ENCODE measurements at places on chromosomes 6 and 20.

GRCh38 chr20:56343861-56344381 is 14.9 kb upstream of the FAM210B start:
- DNase-seq, result peak; percentile 19

- no peak for DNase-seq
Observed at GRCh38 chr20:6178537-6178936, 55.7 kb upstream of the FERMT1 start.

DNA sequence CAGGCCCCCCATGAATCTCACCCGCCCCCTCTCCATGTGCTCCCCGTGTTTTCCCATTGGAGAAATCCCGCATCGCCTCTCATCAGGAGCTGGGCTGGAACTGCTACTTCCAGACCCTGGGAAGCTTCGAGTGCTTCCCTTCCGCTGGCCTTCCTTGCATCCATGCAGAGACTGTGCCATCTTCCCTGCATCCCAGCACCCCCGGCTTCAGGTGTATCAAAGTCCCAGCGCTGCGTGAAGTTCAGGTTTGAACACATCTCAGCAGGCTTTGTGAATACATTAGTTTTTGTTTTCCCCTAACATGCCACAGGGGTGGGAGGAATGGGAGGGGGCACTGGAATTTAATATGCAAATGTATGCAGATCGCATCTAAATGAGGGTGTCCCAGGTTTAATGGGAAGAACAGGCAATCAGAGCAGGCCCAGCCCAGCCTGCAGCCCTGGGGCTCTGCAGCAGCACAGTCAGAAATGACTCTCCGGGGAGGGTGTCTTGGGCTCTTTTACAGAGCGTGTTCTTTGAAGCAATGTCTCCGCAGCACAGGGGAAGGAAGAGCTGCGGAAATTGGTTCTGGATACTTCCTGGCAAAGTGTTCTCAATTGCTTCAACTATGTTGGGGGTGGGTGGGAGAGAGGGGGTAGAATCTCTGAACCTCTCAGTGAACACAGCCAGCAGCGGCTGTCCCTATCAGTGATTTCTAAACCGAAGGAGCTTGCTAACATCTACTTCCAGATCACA is 8.3 kb upstream of the MMP9 start:
- DNase-seq, result no peak

DNA sequence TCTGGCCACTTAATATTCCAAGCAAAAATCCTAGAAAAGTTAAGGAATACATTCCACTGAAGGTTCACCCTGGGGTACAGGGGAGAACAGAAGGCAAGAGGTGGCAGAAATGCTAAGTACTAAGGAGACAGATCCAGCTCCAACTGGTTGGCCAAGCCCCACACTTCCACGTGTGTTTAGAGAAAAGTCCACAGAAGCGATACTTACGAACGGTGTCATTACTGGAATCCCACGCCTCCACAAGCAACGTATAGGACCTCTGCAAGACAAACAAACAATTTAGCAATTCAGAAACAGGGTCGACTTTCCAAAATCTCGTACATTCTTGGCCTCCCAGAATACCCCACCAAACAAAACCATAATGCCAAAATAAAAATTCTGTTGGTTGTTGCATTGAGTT is 10.0 kb downstream of the JAG1 start:
- no peak for DNase-seq

- no peak for DNase-seq
Observed at GRCh38 chr6:80341330-80341729, 234.9 kb downstream of the BCKDHB start.

- no peak for DNase-seq
Observed at GRCh38 chr6:156395276-156395675, 381.9 kb upstream of the ARID1B start.

- no peak for DNase-seq
Observed at GRCh38 chr6:160523223-160523622, 140.9 kb downstream of the LPA start.

GRCh38 chr6:56663344-56663743 is 20.7 kb upstream of the DST start:
- DNase-seq, result no peak

DNA sequence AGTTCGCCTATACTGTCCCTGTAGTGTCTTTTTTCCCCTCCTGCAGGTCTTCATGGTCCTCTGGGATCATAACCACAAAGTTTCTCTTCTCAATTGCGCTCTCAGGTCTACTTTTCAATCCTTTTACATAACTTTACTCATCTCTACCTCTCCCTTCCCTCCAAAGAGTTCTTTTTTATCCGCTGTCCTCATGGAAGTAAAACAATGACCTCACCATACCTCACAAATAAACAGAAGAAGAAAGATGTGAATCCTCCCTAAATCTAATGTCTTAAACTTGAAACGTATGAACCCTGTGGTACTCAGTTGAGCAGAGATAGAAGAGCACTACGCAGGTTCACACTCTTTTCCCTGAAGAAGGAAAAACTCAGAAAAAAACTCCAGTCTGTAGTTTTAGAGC is 12.1 kb upstream of the HLA-DQA1 start:
- DNase-seq, result no peak

DNA sequence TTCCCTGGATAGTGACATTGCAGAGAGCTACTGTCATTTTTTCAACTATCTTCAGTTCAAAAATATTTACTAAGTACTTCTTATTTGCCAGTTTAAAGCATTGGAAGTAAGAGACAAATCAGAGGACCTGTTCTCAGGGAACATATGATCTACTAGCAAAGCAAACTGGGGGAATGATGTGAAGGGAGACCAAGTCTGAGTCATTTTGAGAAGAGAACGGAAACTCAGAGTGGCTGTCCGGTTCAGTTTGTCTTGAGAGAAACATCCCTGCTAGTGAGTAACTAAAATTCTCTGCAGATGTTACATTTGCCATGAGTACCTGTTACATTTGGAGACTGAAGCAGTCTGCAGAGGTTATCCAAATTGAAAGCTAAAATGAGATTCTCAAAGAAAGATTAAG is 118.3 kb downstream of the KCNQ5 start:
- DNase-seq, result no peak

GRCh38 chr20:39504710-39505094 is 542.6 kb downstream of the DHX35 start:
- no peak for DNase-seq

DNA sequence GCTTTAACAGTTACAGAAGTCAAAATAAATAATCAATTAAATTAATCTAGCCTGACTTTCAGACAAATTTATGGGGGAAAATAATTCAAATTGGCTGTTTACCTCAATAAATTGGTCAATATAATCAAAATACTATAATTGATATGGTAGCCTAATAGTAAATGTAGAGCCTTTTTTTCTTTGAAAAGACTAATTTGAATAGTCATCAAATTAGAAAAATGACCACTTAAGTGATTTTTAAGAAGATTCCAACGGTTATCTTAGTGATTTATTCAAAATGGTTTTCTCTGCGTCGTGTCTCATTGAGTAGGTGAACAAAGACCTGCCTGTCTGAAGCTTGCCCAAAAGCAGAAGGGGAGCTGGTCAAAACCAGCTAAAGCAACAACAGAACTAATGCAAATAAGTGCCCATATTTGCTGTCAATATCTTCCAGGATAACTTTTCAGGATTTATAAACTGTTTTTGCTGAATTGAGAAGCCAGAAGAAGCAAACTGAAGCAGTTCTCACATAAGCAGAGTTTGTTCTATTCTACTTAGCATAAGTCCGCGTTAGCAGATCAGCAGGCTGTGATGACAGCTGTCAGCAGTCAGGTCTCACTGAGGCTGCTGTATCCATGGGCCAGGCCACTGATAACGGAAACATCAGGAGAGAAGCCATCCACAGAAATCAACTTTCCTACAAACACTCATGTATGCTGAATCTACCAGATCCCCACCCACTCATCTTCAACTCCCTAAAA is 7.0 kb downstream of the RCAN2 start:
- DNase-seq, result no peak

DNA sequence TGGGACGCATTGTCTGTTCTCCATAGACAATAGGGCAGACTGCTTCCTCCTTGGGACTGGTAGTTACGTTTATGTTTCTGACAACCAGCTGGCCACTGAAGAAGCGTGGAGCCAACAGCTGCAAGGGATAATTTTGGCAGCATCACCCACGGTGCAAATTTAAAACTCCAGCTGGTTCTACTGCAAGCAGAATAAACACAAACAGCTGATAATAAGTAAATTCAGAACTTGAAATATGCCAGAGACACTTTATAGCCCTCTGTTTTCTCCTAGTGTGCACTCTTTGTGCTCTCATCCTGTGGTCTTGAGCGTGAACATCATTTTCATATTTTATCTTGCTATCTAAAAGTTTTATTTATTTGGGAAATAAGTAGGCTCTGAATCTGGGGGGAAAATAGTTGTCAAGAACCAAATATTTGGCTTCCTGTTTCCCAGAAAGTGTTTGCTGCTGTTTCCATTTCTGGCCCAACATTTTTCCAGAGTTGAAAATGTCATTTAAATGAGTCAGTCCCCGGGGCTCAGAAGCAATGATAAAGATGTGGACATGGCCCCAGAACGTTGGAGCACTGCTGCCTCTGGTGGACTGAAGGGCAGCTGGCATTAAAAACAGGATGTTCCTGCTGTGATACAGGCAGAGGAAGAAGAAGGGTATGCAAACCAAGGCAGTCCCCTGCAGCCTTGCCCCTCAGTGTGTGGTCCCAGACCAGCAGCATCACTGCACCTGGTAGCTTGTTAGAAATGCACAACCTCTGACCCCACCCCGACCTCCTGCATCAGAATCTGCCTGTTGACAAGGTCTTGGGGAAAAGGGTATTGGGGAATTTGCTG is 12.5 kb upstream of the THBD start:
- DNase-seq, result no peak

- no peak for DNase-seq
Observed at GRCh38 chr6:106321940-106322339, 3.6 kb downstream of the ATG5 start.

DNA sequence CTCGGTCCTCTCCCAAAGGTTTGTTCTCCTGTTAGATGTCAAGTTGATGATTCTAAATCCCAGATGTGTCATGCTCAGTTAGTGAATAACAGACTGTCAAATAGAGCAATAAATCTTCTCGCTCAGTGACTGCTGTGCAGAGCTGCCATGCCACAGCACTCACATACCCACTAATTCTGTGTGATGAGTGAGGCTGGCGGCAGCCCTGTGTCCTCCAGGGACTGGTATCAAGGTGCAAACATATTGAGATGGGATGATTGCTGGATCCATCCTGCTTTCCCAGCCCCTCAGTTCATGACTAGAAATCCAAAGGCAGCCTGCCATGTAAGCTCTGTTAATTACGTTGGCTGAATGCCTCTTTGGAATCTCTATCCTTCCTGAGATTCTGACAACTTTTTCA is 103.9 kb downstream of the OLIG3 start:
- no peak for DNase-seq

- no peak for DNase-seq
Observed at GRCh38 chr20:36340593-36340990, 34.5 kb downstream of the DLGAP4 start.

DNA sequence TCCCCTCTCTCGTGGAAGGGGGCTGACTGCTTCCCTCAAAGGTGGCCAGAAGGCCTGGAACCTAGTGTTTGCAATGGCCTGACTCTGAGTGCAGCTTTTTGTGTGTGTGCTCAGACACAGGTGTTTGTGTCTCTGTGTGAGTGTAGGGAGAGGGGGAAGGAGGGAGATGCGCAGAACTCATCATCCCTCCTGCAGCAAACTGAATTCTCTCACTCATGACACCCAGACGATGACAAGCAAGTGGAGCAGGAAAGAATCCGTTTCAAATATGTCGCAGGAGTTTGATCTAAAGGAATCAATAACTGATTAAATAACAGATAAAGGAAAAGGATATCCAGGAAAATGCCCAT is 101.4 kb downstream of the TNFAIP3 start:
- no peak for DNase-seq

- DNase-seq, result no peak
Observed at GRCh38 chr6:52937908-52938307, 28.4 kb upstream of the GSTA3 start.

- DNase-seq, result no peak
Observed at GRCh38 chr6:165845493-165845892, 182.5 kb upstream of the PDE10A start.

- peak; percentile 44 for DNase-seq
Observed at GRCh38 chr6:136290410-136291010, 864 bp upstream of the BCLAF1 start.

- DNase-seq, result no peak
Observed at GRCh38 chr6:133983099-133983939, 30.3 kb downstream of the TBPL1 start.

- DNase-seq, result no peak
Observed at GRCh38 chr6:113511100-113511499, 346.0 kb upstream of the MARCKS start.

DNA sequence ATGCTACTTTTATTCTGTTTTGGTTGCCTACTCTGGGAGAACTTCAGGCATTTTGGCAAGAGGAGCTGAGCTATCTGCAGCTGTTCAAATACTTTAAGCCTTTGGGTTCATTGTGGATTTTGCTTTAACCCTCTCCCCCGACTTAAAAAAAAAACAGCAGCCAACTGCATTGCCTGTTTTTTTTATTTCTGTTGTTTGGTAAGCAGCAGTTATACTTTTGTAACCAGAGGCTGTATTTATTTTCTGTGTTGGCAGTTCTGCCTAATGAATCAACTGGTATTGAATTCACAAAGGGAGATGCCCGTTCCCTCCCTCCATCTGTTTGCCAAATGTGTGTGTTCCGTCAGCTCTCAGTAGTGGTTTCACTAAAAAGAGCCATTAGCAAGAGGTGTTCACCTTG is 484.0 kb downstream of the UTRN start:
- DNase-seq, result no peak

- DNase-seq, result no peak
Observed at GRCh38 chr6:26382121-26382520, 787 bp upstream of the BTN2A2 start.

DNA sequence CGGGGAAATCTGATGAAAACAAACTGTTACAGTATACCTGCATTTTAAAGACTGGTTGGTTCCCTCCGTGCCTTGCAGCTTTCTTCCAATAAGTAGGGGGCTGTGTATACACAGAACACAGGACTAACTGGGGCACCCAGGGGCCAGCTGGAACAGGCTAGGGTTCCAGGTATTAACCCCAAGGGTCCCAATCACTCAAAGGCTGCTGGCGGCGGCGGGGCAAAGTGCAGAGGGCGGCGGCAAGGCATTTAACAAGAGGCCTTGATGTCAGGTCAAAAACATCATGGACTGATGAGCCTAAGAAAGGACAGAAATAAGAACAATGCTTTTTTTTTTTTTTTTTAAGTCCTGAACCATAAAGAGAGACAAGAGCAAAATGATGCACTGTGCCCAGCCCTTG is 2.5 kb downstream of the PMEPA1 start:
- no peak for DNase-seq

- DNase-seq, result no peak
Observed at GRCh38 chr6:151493161-151493803, 535 bp upstream of the CCDC170 start.

- DNase-seq, result no peak
Observed at GRCh38 chr6:31143148-31143547, 4.3 kb upstream of the PSORS1C2 start.

- DNase-seq, result no peak
Observed at GRCh38 chr6:130070792-130071191, 52.4 kb downstream of the L3MBTL3 start.

DNA sequence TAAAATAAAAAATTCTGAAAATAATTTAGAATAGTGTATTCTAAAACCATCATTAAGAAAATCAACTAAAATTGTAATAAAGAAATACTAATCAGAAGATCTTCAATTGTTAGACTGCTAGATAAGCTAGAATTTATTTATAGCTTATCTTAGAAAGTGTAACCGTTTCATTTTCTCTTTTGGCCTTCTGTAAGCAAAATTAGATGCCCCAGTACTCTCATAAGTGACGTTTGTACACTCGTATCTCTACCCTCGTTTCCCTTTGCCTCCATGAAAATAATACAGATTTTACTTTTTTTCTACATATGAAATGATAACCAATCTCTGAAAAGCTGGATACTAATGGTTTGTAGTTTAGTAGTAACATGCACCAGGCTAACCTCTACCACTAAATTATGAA is 19.8 kb downstream of the DSE start:
- no peak for DNase-seq

GRCh38 chr20:44838521-44838920 is 28.2 kb upstream of the RIMS4 start:
- DNase-seq, result no peak

Data from caudate nucleus (tissue), 63 donors.